ENCODE measurements at places on chromosomes 6 and 20.
A peak's percentile ranks its signal among the peaks of the same experiment; 100 is the strongest.

- no peak for DNase-seq
Observed at GRCh38 chr6:28766426-28766825, 157.4 kb downstream of the TRIM27 start.

DNA sequence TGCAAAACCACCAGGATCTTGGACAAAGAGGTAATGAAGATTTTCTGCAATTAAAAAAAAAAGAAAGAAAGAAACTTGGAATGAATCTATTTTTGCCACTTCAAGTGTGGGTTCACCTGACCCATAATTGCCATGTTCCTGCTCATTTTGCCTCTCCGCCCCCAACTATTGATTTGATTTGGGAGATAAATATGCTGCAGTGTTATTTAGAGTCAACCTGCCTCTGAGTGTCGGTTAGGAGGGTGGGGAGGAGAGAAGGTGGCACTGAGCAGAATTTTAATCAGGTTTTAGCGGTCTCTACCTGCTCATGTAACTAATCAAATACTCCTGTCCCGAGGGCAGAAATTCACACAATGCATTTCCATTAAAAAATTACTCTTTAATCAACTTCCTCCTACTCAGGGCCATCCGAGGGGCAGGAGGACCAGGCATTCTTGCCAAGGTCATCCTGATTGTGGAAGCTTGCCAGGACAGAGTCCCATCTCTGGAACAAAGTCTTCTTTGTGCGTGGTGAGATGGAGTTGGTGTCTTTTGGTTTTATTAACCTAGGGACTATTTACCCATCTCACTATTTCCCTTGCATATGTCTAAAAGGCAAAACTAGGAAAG, 300.1 kb downstream of the CDH26 start:
- DNase-seq: no peak

DNA sequence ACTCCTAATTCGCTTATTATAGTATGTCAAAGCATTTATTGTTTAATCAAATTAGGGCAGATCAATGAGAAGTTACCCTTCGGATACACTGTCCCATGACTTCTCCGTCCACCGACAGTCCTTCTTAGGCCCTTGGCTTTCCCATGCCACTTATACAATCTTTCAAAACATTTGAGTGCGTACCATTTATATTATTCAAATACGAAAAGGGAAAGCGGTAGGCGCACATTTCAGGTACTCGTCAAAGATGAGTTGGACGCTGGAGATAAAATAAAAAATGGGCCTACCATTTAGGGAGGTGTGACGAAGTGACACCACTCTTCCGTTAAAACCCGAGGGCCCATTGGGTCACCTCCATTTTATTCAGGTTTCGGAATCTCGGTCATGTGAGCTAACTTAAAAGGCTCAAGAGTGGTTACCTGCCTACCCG, 542 bp upstream of the AFG1L start:
- no peak for DNase-seq

GRCh38 chr6:100559859-100560258, 95.1 kb upstream of the SIM1 start:
- DNase-seq: no peak

GRCh38 chr6:137978252-137978896, 111.3 kb downstream of the TNFAIP3 start:
- DNase-seq: peak; percentile 36

- DNase-seq: no peak
Observed at GRCh38 chr6:34516391-34517324, 39.5 kb downstream of the SPDEF start.

DNA sequence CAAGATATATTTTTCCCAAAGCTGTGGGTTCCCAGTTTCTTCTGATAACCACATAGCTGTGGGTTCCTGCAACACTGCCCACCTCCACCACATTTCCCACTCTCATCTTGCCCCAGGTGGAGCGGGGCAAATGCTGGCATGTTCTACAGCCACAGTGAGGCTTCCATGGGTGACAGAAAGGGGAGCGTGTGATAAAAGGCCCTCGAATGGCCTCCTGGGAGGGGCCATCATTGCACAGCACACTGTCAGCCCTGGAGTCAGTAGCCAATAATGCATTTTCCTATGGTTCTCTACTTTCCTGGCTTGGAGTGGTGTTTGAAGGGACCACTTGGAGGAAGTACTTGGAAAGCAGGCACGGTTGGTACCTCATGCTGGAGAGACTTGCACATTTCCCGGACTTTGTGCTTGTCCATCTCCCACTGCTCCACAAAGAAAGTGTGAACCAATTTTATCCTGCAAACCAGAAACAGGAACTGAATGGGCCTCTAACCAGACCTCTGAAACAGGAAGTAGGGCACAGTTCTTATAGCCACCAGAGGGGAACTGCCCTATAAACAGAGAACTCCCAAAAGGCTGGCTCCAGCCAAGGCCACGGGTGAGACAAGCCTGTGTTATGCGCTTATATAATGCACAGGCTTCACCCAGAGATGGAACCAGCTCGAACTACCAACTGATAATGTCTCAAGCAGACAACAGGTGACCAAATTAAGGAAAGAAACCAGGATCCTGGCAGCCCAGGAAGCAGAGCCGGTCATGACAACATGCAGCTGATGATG, 8.6 kb downstream of the MAP3K5 start:
- DNase-seq: no peak

GRCh38 chr20:61766921-61767610, 298.6 kb downstream of the TAF4 start:
- DNase-seq: no peak

DNA sequence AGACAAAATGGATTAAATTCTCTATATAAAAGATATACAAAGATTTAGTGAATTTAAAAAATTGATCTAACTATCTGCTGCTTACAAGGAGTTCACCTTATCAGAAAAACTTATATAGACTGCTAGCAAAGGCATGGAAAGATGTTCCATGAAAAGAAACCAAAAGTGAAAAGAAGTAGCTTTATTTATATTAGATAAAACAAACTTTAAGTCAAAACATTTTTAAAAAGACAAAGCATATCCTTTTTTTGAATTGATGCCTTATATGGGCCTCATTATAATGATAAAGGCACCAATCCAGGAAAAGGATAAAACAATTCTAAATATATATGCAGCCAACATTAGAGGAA, 334.2 kb downstream of the MEI4 start:
- DNase-seq: no peak

DNA sequence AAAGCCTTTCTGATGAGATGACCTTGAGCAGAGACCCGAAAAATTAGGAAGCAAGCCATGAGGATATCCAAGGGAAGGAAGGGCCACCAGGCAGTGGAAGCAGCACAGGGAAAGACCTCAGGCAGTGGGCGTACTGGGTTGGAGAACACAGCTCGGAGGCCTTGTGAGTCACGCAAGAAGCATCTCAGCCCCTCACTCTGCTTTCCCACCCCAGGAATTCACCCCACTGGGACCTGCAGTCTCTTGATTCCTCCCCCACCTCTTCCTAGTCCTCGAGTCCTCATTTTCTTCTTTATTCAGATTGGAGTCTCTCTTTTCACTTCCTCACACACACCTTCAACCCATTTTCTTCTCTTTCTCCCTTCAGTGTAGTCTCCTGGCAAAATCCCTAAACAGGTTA, 27.0 kb downstream of the RPRD1B start:
- no peak for DNase-seq

GRCh38 chr6:64258752-64259151, 623.1 kb downstream of the PHF3 start:
- DNase-seq: no peak

DNA sequence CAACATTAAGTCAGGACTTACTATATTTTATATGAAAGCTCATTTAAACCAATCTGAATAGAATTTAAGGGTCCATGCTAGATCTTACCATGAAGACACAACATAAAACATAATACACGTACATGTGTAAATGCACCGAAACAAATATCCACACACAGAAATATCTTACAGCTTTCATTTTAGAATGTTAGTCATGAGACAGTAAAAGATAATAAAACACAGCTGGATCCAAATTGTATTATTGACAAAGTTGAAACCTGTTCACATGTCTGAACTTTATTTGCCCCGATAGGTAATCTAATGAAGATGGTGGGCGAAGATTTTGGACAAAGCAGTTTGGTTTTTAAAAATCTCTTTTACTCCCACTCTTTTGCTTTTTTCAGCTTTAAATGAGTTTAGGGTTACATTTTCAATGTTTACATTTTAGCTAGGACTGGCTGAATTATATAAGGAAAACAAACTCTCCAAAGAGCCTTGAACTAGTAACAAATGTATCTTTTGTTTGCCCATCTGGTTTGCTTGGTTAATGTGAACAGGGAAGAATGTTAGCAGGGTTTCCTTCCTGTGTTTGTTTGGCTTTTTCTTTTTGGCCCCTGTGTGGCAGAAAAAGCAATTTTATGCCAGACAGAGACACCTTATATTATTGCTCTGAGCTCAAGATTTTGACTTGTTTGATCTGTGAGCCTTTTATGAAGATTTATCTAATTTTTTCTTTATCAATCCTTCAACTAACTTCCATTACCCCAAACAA, 5.1 kb upstream of the TMEM181 start:
- no peak for DNase-seq

DNA sequence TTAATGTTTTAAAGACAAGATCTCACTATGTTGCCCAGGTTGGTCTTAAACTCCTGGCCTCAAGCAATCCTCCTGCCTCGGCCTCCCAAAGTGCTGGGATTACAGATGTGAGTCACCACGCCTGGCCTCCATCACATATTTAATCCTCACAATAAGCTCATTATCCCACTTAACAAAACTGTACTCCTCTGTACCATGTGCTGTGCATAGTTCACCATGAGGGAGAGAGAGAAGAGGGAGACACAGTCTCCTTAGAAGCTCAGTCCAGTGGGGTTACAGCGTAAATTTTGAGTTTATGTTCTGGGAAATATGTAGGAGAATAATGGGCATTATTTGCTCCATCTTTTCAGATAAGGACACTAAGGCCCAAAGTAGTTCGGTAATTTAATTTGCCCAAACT, 7.9 kb upstream of the CPNE5 start:
- no peak for DNase-seq

- DNase-seq: no peak
Observed at GRCh38 chr6:89688328-89688727, 49.8 kb upstream of the LYRM2 start.

GRCh38 chr20:35588397-35588796, 27.2 kb upstream of the SPAG4 start:
- DNase-seq: no peak

- no peak for DNase-seq
Observed at GRCh38 chr20:15930311-15931305, 642.6 kb downstream of the KIF16B start.

GRCh38 chr20:22762576-22763256, 178.3 kb upstream of the FOXA2 start:
- DNase-seq: no peak

GRCh38 chr6:135170849-135171248, 10.3 kb upstream of the MYB start:
- DNase-seq: no peak

DNA sequence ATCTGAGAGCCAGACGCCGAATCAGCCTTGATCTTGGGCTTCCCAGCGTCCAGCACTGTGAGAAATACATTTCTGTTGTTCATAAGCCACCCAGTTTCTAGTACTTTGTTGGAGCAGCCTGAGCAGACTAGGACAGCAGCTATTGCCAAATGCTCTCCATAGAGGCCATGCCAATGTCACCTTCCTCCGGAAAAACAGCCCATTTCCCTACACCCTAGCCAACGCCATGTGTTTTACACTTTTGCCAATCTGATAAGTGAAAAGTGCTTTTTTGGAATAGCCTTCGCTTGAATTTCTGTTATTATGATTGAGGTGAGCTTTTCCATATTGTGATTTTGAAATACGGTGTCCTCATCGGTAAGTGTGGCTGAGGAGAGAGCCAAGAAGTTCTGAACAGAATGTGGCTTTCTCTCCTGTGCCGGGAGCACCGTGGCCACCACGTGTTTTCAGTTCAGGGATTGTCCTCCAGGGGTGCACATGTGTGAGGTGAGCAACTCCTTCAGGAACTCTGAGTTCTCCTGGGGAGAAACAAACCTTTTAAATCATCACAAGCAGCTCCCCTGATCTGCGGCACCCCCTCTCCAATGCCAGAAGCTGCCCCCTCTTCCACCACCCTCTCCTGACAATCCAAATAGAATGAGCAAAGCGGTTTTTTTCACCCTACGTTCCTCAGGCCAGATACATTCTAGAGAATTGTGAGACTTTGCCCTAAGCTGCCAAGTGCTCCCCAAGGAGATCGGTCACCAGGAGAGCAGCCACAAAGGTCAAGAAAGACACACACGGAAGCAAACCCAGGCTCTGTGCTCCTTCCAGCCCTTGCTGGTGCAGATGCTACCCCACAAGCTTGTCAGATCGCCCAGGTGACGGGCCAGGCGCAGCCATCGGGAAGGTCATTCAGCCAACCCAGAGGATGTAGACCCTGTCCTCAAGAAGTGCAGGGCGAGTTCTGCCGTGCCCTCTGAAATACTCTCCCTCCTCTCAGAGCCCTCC, 36.0 kb downstream of the TAF8 start:
- no peak for DNase-seq

DNA sequence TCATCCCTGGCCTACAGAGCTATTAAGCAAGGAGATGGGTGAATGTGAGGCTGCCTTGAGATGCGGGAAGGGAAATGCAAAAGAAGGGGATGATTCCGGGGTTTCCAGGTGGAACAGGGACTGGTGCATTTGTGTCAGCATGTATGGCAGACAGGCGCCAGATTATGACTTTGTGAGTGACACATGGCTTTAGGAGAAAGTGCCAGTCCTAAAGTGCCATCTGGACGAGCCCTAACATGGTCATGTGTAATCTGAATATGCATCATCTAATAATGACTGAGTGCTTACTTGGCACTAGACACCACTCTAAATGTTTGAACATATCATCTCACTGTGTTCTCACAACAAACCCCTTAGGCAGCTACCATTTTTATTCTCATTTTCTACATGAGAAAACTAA, 195.0 kb upstream of the TSHZ2 start:
- DNase-seq: no peak

GRCh38 chr6:167408235-167408869, 83.5 kb downstream of the TTLL2 start:
- no peak for DNase-seq

DNA sequence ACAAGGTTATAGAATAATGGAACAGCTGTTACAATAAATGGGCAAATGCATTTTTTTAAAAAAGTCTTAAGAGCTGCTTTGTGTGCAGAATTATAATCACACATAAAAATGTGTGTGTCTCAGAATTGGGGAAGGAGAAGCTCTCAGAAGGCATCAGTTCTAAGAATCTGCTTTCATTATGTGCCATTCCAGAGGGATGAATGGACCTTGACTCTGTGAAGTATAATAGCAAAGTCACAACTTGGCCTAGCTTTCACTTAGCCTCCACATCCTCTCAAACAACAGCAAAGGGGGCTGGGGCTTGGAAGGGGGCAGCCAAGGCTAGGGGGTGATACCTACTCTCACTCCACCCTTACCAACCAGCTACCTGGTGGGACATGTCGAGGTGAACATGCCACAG, 265.0 kb downstream of the CDC5L start:
- no peak for DNase-seq

GRCh38 chr20:19256085-19256484, 43.6 kb downstream of the SLC24A3 start:
- no peak for DNase-seq

DNA sequence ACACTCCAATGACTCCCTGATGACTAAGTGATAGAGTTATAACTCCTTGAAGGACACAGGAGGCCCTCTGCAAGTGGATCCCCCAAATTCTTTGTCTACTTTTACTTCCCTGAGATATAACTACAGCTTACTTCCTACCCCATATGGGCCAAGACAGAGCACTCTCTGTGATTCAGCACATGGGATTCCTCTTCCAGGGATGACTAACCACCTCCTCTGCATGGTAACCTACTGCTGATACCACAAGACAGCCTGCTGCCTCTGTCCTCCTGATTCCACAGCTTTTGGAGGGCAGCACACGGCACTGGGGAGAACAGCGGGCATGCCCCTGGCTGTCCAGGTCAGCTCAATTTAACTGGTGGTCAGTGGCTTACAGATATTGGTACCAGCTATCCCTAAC, 675.7 kb upstream of the AGPAT4 start:
- DNase-seq: no peak

GRCh38 chr20:37179683-37180524, 556 bp upstream of the MROH8 start:
- DNase-seq: no peak
